NCI-H1930 (cell line): ENCODE measurements at places on chromosomes 12 and 14.

- no peak for DNase-seq
Measured at GRCh38 chr14:68331426-68331825, 461.4 kb downstream of the ZFP36L1 start.

- DNase-seq: no peak
Measured at GRCh38 chr12:42143452-42144157, 1.1 kb downstream of the GXYLT1 start.

- DNase-seq: no peak
Measured at GRCh38 chr14:38145142-38145541, 62.6 kb upstream of the SSTR1 start.

DNA sequence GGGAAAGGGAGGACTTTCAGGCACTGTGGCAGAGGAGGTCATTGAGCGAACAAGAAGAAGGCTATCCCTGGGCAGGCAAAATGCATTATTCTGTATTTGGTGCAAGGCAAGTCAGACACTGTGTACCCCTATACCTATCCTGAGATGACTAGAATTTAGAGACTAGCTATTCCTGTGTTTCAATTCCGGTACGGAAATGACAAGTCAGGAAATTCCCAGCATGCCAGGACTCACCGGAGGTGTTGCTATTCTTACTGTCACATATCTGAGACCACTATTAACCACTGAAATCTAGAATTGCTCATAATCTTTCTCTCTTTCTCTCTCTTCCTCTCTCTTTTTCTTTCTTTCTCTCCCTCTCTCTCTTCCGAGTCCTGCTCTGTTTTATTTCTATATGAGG lies 297.1 kb downstream of the PDZRN4 start:
- DNase-seq: no peak

- peak; percentile 84 for DNase-seq
Measured at GRCh38 chr12:47963340-47964040, at the start of gene TMEM106C. TSS of gene TMEM106C (plus strand) at chr12:47963596. CDS start at chr12:47964237, 641 bp downstream.

DNA sequence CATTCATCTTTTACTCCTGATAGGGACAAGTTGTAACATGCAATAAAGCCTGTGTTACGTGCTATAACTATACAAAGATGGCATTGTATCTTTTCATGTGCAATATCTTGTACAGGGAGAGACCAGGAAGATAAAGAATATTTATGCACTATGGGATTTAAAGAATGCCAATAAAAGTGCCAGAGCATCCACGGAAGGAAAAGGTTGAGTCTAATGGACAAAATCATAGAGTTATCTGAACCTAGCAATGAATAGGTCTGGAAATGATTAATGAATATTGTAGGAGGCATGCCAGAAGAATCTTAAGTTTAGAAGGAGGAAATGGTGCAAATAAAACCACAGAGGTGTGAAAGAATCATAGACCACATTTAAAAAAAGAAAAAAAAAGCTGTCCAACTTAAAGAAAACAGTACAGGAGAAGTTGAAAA lies 263.9 kb downstream of the KCNC2 start:
- no peak for DNase-seq

DNA sequence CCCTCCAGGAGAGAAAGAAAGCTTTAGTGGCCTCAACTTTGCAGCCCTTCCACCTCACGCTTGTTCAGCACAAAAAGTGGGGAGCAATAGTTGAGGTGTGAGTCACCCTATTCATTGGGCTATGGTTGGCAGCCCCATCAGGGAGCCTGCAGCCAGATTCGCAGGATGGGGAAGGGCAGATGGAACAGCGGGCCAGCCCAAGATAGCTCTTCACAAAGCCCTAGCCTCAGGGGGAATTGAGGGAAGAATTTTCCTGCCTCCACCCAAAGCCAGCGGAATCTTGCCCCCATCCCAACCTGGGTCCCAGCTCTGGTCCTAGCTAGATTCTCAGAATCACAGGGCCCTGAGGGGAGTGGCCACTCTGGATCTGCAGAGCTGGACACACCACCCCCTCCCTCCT lies 3.6 kb upstream of the KRT5 start:
- no peak for DNase-seq

DNA sequence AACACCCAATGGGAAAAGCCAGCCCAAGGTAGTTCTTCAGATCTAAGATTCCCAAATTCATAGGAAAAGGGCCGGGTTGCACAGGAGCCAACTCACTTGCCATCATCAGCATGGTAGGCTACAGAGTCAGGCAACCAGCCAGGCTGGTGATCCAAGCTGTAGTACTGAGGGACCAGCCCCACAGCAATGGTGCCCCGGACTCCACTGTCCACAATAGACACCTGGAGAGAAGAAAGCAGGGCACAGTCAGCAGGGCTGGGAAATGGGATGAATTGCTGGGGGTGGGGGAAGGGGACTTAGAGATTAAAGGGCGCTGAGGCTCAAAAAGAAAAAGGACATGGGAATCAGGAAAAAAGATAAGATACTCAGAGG lies 4.2 kb downstream of the SPRYD3 start:
- no peak for DNase-seq
